ENCODE measurements at places on chromosomes 12 and 14.

GRCh38 chr14:79764323-79764722 is 447.0 kb downstream of the DIO2 start:
- no peaks in the 10 kb centered on the region for H3K4me1 ChIP-seq
- DNase-seq, result no peak
- no peak overlapping the region for H3K4me3 ChIP-seq
- no peaks in the 10 kb centered on the region for H3K27me3 ChIP-seq

DNA sequence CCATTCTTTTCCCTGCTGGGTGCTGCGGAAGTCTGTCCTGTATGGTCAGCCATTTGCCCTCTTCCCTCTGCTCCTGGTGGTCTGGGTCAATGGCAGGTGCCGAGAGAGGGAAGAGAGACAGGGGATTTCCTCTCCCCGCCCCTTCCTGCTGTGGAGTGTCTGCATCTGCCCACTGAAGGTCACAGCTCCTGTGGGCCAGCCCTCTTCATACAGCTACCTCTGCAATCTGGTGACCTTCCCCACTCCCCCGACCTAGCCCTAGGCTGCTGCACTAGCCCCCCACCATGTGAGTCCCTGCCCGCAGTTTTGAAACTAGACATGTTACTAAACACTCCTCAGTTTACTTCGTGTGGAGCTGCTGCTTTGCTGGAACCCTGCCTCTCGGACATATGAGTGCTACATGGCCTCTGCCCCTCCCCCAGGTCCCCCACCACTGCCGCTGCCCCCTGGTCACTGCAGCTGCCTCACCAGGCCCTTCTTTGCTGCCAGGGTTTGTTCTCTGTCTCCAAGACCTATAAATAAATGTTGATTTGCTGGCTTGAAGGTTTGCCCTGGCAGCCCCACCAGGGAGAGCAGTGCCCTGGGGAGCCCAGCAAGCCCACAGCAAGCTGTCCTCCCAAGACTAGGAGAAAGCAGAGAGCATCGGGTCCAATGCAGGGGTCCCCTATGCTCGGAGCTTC is 102.9 kb downstream of the DPF3 start:
- H3K27ac ChIP-seq, result no peak overlapping the region
- H3K36me3 ChIP-seq, result no peaks in the 10 kb centered on the region
- no peak for DNase-seq
- H3K27me3 ChIP-seq, result no peaks in the 10 kb centered on the region

- no peak for DNase-seq
- no peaks in the 10 kb centered on the region for H3K36me3 ChIP-seq
- H3K27me3 ChIP-seq, result no peaks in the 10 kb centered on the region
- no peaks in the 10 kb centered on the region for H3K4me1 ChIP-seq
- no peak overlapping the region for H3K4me3 ChIP-seq
Observed at GRCh38 chr14:65290830-65291229, 121.7 kb upstream of the FUT8 start.

- H3K4me1 ChIP-seq, result no peaks in the 10 kb centered on the region
- H3K27me3 ChIP-seq, result peaks cover 66% of the 10 kb centered on the region
- no peak overlapping the region for H3K4me3 ChIP-seq
- no peak overlapping the region for H3K27ac ChIP-seq
- H3K36me3 ChIP-seq, result no peaks in the 10 kb centered on the region
Observed at GRCh38 chr12:52364901-52365489, 2.3 kb downstream of the KRT85 start.

GRCh38 chr14:35155962-35156361 is 33.6 kb downstream of the PRORP start:
- peaks cover 3% of the 10 kb centered on the region for H3K36me3 ChIP-seq
- H3K4me1 ChIP-seq, result peaks cover 11% of the 10 kb centered on the region
- peak overlapping the region; percentile 35 for H3K27ac ChIP-seq

DNA sequence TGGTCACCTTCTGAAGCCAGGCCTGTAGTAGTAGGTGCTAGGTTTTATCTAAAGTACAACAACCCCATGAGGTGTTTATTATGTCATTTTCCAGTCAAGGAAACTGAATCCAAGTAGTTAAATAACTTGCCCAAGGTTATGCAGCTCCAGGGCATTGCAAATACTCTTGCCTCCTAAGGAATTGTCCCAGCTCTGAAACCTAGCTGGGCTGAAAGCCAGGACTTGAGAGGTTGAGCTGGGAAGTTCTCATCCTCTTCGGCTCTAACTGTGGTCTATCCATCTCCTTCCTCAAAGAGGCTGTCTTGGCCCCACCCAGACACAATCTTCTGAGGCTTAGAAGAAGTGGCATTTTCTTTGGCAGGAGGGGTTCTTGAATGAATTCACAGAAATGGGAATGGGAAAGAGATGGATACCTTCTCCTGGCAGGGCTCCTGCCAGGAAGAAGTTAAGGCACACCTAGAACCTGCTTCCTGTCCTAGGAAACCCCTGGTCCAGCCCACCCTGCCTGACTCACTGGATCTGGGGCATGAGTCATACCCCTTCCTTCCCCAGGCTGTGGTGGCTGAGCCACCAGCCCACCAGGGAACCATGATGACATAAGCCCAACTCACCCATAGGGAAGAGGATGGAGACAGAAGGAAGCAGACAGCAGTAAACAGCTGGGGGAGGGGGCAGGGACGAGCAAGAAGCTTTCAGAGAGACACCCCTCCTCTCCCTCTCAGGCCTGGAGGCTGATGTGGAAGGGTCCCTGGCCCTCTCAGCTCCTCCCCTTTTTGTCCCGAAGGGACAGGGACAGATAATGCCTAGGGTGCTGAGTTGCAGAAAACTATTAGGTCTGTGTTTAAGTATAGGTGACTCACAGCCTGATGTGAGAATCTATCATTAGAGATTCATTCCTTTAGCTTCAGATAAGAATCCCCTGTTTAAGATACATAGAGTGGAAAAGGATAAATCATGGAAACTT is 2.1 kb upstream of the PLEK2 start:
- peak overlapping the region; percentile 51 for H3K27ac ChIP-seq
- H3K4me1 ChIP-seq, result peaks cover 7% of the 10 kb centered on the region
- no peak overlapping the region for H3K4me3 ChIP-seq
- no peak for DNase-seq
- H3K36me3 ChIP-seq, result no peaks in the 10 kb centered on the region

- no peaks in the 10 kb centered on the region for H3K36me3 ChIP-seq
- H3K27ac ChIP-seq, result no peak overlapping the region
- H3K27me3 ChIP-seq, result no peaks in the 10 kb centered on the region
- no peak for DNase-seq
- peaks cover 5% of the 10 kb centered on the region for H3K4me1 ChIP-seq
- no peak overlapping the region for H3K4me3 ChIP-seq
Observed at GRCh38 chr12:125096894-125097293, 31.7 kb downstream of the AACS start.

DNA sequence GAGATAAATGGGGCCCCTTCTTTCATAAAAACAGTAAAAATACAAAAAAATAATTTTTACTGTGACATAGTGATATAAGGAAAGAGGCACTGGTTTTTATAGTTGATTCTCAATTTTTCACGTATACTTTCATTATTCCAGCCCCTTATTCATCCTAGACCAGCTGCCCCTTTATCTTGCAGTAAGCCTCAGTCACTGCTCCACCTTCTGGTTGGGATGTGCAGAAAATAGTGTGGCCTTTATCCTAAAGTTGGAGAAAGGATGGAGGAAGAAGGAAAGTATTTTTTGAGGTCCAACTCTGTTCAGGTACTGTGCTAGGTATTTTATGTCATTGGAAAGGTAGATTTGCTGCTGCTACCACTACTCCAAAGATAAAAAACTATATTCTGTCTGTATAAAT is 172.7 kb downstream of the ANO6 start:
- peaks cover 41% of the 10 kb centered on the region for H3K36me3 ChIP-seq
- H3K4me1 ChIP-seq, result no peaks in the 10 kb centered on the region
- H3K27ac ChIP-seq, result no peak overlapping the region
- H3K27me3 ChIP-seq, result no peaks in the 10 kb centered on the region
- DNase-seq, result peak; percentile 56

GRCh38 chr14:77359626-77360025 is 17.3 kb downstream of the TMED8 start:
- no peak overlapping the region for H3K4me3 ChIP-seq
- no peaks in the 10 kb centered on the region for H3K4me1 ChIP-seq
- H3K36me3 ChIP-seq, result no peaks in the 10 kb centered on the region
- no peaks in the 10 kb centered on the region for H3K27me3 ChIP-seq
- no peak overlapping the region for H3K27ac ChIP-seq

GRCh38 chr12:91980389-91980821 is 165.2 kb downstream of the BTG1 start:
- H3K4me1 ChIP-seq, result no peaks in the 10 kb centered on the region
- H3K27ac ChIP-seq, result no peak overlapping the region
- H3K4me3 ChIP-seq, result no peak overlapping the region
- H3K36me3 ChIP-seq, result no peaks in the 10 kb centered on the region

DNA sequence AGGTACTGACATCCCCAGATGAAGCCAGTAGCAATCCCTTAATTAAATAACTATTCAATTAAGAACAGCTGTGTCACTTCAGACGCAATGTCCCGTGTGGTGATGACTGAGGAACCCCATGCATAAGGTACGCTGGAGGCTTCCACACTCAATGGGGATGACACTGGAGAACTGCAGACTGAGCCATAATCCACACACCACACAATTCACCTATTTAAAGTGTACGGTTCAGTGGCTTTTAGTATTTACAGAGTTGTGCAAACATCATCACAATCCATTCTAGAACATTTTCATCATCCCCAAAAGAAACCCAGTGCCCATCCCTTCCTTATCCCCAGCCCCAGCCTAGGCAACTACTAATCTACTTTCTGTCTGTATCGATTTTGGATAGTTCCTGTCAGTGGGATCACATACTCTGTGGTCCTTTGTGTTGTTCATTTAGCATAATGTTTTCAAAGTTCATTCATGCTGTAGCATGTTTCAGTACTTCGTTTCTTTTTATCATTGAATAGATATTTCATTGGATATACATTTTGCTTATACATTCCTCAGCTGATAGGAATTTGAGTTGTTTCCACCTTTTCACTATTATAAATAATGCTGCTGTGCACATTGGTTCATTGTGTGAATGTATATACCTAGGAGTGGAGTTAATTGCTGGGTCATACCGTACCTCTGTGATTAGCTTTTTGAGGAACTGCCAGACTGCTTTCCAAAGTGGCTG is 61.1 kb downstream of the NINJ2 start:
- no peak overlapping the region for H3K27ac ChIP-seq
- no peak overlapping the region for H3K4me3 ChIP-seq
- H3K27me3 ChIP-seq, result no peaks in the 10 kb centered on the region
- no peak for DNase-seq
- no peaks in the 10 kb centered on the region for H3K36me3 ChIP-seq

DNA sequence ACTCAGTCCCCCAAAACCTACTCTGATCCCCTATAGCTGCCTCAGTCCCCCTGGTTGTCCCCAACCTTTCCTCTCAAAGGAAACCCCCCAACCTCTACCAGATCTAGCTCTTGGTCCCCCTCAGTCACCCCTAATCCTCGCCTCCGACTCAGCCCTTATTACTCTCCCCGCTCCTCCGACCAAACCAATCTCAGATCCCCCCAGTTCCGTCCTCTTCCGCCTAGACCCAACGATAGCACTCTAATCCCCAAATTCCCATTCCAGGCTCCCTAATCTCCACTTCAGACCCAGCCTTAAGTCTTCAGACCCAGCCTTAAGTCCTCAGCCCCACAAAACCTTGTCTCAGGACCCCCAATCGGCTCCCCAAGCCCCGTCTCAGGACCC is 612 bp downstream of the VPS37B start:
- no peaks in the 10 kb centered on the region for H3K36me3 ChIP-seq
- no peaks in the 10 kb centered on the region for H3K27me3 ChIP-seq
- DNase-seq, result peak; percentile 38
- H3K4me3 ChIP-seq, result peak overlapping the region; percentile 81

- H3K4me3 ChIP-seq, result 0 out of 2 replicates have a peak overlapping the region, but pooled peaks have one; percentile 42
- H3K36me3 ChIP-seq, result peaks cover 5% of the 10 kb centered on the region
- no peak for DNase-seq
- no peaks in the 10 kb centered on the region for H3K27me3 ChIP-seq
Observed at GRCh38 chr12:106343214-106343528, 14.4 kb upstream of the POLR3B start.

DNA sequence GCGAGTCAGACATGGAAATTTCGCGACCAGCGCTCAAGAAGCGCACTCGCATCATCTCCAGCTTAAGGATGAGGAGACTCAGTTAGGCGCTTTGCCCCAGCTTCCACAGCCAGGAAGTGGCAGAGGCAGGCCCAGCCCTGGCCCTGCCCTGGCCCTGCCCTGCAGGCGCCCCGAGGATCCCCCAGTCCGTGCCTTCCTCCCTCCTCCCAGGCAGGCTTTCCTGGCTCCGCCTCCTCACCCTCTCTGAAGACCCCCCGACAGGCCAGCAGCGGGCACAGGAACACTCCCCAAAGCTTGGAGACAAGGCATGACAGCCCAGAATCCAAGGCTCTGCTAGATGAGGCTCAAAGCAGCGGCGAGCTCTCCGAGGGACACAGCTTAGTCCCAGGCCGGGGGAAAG is 25.1 kb downstream of the UBR7 start:
- DNase-seq, result peak; percentile 24
- H3K4me3 ChIP-seq, result peak overlapping the region; percentile 57
- no peak overlapping the region for H3K27ac ChIP-seq
- peaks cover 12% of the 10 kb centered on the region for H3K4me1 ChIP-seq
- peaks cover 17% of the 10 kb centered on the region for H3K36me3 ChIP-seq

All from SK-N-SH (cell line).